ENCODE measurements at places on chromosomes 1 and 21. TPM values are rescaled to one million over a fixed set of nuclear protein-coding genes. Genes with fewer than 3 reads are reported as not detected.

DNA sequence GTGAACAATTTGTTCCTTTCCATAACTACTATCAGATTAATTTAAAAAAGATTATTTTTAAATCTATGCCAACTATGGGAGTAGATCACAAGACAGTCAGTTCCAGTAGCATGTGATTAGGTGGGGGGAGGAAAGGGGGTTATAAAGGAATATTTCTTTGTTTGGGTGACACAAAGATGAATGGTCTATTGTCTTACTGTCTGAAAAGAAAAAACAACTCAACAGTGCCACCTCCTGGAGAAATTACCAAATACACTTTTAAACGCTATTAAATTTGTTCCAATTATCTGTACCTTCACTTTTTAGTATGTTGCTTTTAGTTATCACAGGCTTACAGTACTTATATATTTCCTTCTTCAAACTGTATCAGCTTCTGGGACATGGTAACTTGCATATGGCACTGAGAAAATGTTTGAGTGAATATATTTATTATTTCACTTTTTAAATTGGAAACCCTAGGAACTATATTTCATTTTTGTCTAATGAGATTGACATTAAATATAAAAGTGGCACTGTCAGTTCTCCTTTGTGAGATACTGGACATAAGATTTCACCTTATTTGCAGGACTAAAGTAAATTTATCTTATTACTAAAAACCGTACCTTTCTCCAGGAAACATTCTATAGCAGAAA lies 1.7 kb upstream of the SORT1 start:
- no peak for DNase-seq

Gene OR2T35
- not detected for polyA plus RNA-seq

DNA sequence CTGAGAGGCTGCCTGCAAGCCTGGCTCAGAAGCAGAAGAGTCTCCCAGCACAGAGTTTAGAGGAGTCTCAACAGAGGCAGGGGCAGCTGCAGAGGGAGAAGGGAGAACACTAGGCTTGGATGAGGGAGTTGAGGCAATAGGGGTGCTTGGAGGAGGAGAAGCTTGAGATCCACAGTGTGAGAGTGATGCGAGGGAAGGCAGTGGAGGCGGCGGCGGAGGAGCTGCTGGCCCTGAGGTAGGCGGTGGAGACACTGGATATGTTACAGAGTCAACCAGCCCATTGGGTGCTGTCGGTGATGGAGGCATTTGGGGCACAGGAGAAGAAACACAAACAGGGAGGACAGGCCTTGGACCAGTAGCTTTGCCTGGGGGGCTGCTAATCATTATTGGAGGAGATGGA lies 89.4 kb upstream of the LBR start:
- DNase-seq, result no peak

DNA sequence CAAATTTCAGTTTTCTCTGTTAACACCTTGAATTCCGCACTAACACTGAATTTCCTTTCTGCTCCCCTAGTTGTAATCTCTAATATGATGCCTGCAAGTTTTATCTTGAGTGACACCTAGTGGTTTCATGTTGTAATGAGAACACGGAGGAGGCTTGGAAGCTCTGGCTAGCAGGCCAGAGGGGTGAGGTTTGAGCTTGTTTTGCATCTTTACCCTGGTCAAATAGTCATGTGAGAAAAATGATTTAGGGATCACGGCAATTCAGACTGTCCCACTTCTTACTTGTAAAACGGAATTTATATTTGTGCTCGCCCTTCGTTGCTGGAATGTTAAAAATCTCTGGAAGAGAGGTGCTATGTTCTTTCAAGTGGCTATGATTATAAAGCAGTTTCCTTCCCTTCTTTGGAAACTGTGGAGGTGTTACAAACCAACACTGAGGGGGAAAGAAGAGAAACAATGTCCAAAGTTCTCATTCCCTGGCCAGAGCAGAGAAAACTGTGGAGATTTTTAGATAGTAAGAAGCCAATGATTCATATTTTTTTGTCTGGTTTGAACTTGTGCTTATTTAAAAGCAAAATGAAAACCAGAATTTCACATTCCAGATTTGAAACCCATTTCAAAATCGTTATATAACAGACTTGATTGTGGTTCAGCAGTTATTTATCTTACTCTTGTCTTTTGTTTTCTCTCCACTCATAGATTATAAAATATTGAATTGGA lies 5.3 kb upstream of the MROH9 start:
- DNase-seq, result peak; percentile 19

DNA sequence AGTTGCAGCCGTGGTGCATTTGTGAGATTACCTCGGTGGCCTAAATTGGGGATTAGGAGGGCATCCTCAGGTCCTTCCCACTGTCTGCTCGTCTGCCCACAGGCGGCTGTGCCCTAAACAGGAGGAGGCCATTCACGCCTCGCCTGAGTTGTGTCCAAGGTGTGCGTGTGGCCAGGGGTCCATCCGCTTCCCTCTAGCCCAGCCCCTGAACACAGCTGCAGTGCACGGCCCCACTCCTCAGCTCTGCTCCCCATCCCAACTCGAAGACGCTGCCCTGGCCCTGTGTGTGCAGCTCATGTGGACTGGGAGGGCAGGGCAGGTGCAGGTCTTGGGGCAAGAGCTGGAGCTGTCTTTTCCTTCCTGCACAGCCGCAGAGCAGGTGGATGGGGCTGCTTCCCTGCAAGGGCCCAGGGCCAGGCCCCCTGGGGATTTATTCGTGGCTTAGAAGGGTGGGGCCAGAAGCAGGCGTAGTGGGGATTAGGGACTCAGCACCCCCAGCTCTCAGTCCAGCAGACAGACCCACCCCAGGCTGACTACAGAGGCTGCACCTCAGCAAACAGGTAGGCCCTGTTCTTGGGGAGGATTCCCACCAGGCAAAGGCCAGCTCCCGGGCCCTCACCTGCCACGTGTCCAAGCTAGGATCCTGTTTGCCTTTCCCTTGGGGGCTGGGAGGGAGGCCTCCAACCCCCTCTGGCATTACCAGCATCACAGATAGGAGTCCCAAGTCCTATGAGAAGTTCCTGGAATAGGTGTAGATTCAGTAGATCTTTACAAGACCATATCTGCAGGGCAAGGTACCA lies 4.3 kb downstream of the GUK1 start:
- no peak for DNase-seq

GRCh38 chr1:47191940-47192457 lies 2.2 kb upstream of the PDZK1IP1 start:
- DNase-seq, result no peak

GRCh38 chr1:38228718-38229117 lies 182.1 kb upstream of the POU3F1 start:
- DNase-seq, result no peak

DNA sequence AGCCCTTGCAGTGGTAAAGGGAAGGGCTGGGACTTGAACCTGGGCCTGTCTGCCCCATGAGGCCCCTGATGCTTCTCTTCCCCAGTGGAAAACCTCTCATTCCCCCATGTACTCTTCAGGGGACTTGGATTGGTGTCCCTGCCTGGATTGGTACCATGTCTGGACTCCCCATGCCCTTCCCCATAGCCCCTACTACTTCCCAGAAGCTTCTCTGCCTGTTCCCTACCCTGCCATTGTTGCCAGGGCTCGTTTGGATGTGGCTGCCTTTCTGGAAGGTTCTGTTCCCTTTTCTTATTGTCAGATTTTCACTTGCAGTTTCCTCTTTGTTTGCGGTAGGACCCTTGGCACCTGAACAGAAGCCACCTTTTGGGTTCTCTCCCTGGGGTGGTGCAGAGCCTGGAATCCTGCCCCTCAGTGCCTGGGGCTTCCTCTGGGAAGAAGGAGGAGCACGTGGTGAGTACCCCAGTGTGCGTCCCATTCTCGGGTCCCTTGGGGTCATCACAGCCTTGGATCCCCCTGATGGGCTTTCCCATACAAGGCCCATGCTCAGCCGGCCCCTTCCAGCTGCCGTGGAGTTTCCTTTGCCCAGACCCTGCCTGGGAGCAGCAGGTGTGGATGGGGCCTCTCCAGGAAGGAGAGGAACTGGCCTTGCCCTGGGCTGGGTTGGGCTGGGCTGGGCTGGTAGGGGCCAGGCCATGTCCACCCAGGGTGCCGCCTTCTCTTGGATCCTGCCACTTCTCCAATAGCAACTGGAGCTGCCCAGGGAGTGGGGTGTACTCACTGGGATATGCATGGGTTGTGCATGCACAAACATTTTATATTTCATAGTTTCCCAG lies 281.1 kb downstream of the PTPRU start:
- no peak for DNase-seq

DNA sequence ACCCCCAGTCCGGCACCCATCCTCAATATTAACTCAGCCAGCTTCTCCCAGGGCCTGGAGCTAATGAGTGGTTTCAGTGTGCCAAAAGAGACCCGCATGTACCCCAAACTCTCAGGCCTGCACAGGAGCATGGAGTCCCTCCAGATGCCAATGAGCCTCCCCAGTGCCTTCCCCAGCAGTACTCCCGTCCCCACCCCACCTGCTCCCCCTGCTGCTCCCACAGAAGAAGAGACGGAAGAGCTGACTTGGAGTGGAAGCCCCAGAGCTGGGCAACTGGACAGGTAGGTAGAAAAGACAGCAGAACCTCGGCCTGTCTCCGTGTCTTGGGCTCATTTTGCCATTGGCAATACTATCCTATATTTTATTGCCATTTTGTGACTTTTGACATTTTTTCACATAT lies 45.4 kb upstream of the IPO9 start:
- DNase-seq, result no peak

DNA sequence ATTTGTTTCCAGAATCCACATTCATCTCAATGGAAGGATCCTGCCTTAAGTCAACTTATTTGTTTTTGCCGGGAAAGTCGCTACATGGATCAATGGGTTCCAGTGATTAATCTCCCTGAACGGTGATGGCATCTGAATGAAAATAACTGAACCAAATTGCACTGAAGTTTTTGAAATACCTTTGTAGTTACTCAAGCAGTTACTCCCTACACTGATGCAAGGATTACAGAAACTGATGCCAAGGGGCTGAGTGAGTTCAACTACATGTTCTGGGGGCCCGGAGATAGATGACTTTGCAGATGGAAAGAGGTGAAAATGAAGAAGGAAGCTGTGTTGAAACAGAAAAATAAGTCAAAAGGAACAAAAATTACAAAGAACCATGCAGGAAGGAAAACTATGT lies 2.6 kb downstream of the GADD45A start:
- no peak for DNase-seq

Gene PGLYRP3
- not detected for polyA plus RNA-seq

DNA sequence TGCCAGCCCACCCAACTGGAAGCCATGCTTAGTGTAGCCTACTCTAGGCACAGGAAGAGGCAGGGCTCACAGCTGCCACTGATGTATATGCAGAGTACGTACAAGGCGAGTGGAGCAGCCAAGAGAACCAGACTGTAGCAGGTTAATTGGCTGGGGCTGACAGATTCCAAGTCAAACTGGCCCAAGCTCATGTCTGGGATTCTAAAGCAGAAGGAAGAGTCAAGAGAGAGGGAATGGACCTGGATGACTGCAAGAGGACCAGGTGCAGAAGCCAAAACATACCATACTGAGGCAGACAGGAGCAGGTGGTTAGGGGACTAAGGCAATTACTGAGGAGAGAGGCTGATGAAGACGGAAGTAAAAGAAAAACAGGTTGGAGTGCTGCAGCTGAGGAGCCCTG lies 51.3 kb upstream of the LRRN2 start:
- DNase-seq, result no peak

Gene ENAH
- 116 TPM for polyA plus RNA-seq

Gene ATP1A2
- 4.2 TPM for polyA plus RNA-seq

GRCh38 chr1:221457685-221458446 lies 284.0 kb downstream of the DUSP10 start:
- peak; percentile 25 for DNase-seq

- DNase-seq, result no peak
Observed at GRCh38 chr1:229600229-229600628, 25.7 kb downstream of the TAF5L start.

- no peak for DNase-seq
Observed at GRCh38 chr1:89172468-89173143, 3.2 kb downstream of the GBP7 start.

Gene UBXN10
- polyA plus RNA-seq, result 6.9 TPM

DNA sequence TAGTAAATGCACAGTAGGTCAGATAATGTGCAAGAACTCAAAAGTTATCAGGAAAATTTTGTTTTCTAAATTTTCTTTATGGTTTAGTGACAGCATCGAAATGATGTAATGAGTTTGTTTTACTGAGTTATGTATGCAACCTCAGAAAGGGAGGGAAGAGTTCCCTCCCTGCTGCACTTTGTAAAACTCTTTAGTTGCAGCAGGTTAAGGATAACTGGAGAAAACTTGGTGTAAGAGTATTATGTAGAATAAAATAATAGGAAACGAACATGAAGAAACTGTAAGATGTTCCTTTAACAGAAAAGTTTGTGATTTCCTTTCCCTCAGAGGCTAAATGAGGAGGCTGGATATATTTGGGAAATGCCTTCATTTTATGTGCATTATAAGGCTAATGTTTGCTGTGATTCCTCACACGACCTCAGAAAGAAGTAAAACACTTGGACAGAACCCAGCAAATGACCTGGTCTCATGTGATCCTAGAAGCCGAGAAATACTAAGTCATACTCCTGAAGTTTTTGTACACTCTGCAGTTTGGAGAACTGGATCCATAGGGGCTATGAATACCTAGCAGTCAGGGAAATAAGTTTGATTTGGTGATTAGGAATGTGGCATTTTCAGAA lies 35.4 kb downstream of the ADGRL2 start:
- no peak for DNase-seq
